Right ventricle myocardium inferior (tissue), 1 donor: ENCODE measurements at places on chromosomes 11 and 22.

- DNase-seq = no peak
Observed at GRCh38 chr11:93573184-93573583, 30.0 kb upstream of the SMCO4 start.

GRCh38 chr11:6357222-6357621 is 33.1 kb upstream of the SMPD1 start:
- DNase-seq = no peak

DNA sequence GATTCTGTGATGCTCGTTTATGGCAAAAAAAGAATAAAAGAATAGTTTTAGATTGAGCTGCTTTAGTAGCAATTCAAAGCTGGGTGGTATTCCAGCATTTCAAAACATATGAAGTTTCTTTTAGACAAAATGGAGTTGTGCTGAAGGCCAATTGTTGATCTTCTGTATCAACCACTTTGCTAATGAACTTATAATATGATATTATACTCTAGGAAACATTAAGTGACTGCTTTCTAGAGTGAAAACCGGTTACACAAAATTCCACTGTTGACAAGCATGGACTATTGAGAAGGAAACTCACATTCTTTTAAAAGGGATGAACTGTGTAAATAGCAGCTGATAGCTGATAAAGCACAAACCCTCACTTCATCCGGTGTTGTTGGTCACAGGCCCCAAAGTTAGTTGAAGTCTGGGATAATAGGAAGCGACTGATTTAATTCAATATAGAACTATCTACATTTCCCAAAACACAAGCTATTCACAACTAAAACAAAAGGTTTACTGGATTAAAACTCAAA is 255.1 kb downstream of the CADM1 start:
- DNase-seq = no peak

DNA sequence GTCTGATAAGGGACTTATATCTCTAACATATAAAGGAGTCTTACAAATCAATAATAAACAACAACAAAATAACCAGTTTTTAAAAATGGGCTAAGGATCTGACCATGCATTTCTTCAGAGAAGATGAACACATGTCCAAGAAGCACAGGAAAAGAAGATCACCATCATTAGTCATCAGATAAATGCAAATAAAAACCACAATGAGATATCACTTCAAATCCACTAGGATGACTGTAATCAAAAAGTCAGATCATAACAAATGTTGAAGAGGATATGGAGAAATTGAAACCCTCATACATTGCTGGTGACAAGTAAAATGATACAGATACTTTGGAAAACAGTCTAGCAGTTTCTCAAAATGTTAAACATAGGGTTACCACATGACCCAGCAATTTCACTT is 61.2 kb upstream of the MYOD1 start:
- no peak for DNase-seq

- no peak for DNase-seq
Observed at GRCh38 chr11:119889728-119890280, 160.8 kb upstream of the NECTIN1 start.

GRCh38 chr11:1665313-1665712 is 31.7 kb upstream of the KRTAP5-6 start:
- no peak for DNase-seq

- no peak for DNase-seq
Observed at GRCh38 chr11:11038352-11038751, 180.5 kb upstream of the ZBED5 start.

GRCh38 chr11:9664276-9665171 is 647 bp downstream of the SWAP70 start:
- DNase-seq = peak; percentile 80

DNA sequence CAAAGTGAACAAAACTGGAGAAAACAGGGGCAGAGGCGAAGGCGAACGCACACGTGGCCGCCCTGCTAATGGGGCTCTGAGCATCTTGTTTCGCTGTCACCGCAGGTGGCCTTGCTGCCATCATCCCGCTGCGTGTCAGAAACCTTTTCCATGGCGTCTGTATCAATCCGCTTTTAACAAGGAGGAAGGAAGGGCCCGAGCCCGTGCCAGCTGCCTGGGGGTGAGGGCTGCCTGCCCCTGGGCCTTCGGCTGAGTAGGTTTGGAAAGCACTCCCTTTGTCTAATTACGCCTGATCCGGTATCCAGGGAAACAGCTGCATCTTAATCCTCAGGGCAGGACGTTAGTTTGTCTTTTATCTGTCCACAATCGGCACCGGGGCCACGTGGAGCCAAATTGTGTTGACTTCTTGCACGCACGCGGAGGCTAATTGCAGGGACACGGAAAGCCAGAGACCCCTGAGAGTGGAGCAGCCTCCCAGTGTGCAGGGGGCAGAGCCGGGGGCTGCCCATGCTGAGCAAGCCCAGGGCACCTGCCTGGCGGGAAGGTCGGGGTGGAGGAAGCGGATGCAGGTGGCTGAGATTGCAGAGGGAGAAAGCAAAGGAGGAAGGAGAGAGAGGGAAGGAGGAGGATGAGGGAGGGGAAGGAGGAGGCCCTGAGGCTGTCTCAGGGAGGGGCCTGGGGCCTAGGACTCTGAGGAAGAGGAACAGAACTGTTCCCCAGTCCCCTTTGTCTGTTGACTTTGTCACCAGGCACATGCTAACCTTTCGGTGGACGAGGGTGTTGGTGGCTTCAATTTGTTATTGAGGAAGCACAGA is 19.2 kb upstream of the TH start:
- no peak for DNase-seq

GRCh38 chr11:1964955-1965354 is 17.8 kb downstream of the MRPL23 start:
- DNase-seq = peak; percentile 32

DNA sequence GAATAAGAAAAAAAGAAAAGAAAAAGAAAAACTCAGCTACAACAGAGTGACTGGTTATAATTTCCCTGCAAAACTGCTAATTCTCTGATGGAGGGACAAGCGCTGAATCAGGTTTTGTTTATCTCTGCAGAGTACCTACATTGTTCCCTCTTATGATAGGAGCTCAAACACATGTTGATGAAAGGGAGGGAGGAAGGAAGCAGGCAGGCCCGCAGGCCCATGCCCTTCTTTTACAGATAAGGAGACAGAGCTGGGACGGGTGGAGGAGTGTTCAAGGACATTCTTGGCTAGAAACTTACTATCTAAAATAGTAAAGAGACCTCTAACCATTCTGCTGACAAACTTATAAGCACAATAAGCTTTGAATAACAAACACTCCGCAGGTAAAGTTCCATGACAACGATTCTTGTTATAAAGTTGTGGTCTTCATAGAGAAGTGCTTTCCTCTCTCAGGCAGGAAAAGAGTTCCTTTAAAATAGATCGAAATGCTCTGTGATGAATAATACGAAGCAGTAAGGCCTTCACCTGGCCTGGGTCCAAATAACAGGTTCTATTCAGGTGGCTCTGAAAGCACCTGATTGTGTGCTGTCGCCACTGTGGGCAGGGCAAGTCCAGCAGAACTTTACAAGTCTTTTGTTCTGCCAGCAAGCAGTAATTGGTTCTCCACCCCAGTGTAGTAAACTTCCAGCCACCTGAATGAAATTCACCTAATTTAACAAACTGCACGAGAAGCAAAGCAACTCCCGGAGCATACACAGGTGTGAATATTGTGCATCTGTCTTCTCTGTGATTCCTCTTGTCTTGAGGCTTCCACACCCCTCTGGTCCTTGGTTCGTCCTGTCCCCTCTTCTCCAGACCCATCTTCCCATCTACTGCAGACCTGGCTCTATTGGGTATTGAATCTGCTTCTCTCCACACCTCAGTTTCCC is 15.3 kb upstream of the MICAL2 start:
- DNase-seq = no peak

DNA sequence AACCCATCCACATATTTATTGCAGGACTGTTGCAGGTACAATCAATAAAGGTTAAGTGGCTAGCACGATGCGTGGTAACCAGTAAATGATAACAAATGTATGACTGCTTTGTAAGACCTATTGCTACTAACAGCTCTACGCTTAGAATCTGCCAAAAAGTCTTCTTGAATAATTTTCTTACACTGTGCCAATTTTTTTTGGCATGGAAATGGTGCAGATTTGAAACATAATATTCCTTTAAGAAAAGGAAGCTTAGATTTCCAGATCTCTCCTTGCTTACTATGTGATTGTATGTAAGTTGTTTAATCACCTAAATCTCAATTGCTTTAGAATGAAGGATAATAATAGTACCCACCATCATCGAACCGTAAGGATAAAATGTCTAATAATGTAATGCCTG is 192.0 kb downstream of the LRRC4C start:
- no peak for DNase-seq

GRCh38 chr22:44162960-44163359 is 17.8 kb upstream of the PARVG start:
- peak; percentile 21 for DNase-seq

- DNase-seq = peak; percentile 13
Observed at GRCh38 chr22:50683086-50683993, 10.7 kb downstream of the SHANK3 start.

DNA sequence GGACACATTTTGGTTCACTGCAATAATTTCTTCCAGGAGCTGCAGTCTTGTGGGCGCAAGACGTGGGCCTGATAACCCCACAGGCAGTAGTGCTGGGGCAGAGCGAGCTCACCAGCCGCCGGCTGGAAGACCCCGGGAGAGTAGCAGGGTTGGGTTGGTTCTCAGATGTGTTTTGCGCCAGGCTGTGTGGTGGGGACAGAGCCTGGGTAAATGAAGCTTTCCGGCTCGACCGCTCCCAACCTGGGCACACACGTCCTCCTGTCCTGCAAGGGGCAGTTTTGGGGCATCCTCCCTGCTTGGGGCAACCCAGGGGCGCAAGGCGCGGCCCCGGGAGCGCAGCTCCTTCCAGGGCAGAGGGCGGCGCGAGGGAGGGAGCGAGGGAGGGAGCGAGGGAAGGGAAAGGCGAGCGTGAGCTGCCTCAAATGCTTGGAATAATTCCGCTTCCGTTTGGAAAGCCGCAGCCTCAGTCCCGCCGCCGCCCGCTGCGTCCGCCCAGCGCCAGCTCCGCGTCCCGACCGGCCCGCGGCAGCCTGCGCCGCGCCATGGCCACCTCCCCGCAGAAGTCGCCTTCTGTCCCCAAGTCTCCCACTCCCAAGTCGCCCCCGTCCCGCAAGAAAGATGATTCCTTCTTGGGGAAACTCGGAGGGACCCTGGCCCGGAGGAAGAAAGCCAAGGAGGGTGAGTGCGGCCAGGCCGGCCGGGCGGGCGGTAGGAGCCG is at the start of gene PARVA:
Gene PARVA, plus strand, starts transcription at position 466 of the 718 bp plus-strand sequence. Its CDS starts 77 bp downstream, at position 543.
- peak; percentile 79 for DNase-seq

GRCh38 chr11:84969103-84969502 is 658.0 kb downstream of the DLG2 start:
- DNase-seq = no peak

GRCh38 chr11:35241083-35241482 is 102.1 kb downstream of the CD44 start:
- DNase-seq = no peak

DNA sequence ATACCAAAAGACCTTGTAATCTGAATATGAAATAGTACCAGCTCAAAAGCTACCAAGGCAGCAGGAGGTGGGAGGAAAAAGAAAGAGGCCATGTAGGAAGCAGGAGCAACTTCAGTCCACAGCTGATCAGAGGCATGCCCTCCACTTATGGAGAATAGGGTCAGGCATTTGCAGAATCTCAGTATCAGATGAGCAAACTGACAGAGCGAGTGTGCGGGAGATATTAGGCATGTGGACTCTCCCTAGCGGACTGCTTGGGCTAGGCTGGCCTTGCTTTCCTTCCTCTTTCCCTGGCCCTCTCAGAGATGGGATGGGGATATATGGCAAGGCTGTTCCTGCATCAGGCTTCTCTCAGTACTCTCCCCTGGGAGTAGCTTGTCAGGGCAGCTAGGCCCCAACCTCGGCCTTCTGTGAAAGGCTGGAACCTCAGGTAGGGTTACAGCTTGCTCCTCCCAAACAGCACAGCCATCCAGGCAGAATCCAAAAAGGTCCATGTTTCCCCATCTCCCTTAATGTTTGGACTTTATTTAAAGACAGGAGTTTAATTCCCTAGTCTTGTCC is 37.0 kb downstream of the ETS1 start:
- DNase-seq = no peak

DNA sequence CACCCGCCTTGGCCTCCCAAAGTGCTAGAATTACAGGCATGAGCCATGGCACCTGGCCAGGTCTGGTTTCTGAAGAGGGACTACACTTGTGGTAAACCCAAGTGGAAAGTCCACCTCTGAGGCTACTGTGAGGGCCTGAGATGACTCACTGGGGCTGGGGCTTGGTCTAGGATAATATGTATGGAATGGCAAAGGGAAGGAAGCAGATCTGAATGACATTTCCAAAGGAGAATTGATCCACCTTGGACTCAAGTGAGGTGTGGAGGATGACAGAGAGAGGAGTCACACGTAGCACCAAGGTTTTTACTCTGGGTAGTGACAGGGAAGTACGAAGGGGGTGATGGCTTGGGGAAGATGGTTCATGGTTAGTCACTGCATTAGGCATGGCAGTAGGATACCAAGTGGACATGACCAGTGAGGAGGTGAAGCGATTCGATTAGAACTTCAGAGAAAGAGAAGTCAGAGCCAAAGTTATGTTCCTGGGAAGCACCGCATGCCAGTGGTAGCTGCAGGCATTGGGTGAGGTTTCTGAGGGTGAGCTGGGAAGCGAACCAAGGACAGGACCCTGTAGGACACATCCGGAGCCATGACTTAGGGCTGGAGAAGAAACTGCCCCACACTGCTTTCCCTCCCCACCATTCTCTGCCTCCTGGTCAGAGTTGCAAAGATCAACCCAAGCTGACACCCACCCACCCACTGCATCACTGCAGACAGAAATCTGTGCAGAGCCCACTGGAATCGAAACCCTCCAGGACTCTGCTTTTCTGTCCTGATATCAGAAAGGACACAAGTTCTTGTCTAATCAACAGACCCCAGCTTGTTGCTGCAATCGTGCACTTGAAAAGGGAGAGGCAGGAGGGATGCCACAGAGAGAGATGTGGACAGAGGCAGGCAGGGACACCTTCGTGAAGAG is 13.0 kb upstream of the BCL9L start:
- DNase-seq = no peak

GRCh38 chr22:28346308-28346707 is 333.3 kb downstream of the TTC28 start:
- no peak for DNase-seq

- no peak for DNase-seq
Observed at GRCh38 chr11:43738600-43739409, 58.3 kb downstream of the HSD17B12 start.

- DNase-seq = peak; percentile 90
Observed at GRCh38 chr22:50305923-50306566, 1.4 kb downstream of the PLXNB2 start.

- DNase-seq = peak; percentile 82
Observed at GRCh38 chr11:67054836-67055523, 1.7 kb upstream of the RHOD start.

DNA sequence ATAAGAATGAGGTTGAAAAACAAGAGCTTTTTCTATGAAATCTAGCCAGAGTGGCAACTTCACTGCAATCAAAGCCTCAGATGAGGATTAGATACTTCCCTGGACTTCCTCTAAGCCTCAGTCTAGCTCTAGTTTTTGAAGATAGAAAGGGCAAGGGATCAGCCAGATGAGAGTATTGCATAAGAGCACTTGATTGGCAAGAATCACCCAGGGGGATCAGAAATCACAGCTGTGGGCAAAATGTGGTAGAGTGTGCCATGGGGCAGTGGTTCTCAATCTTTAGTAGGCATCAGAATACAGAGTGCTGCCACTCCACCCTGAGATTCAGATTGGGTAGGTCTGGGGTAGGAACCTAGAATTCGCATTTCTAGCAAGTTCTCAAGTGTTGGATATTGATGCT is 82.4 kb downstream of the EXT2 start:
- no peak for DNase-seq

- no peak for DNase-seq
Observed at GRCh38 chr11:63478896-63479295, 12.1 kb downstream of the PLAAT5 start.

- DNase-seq = no peak
Observed at GRCh38 chr11:23551706-23552105, 691.4 kb upstream of the CCDC179 start.
